ENCODE measurements at places on chromosomes 7 and 10. TPM values are rescaled to one million over a fixed set of nuclear protein-coding genes. Genes with fewer than 3 reads are reported as not detected.

Gene NEUROD6
- total RNA-seq: not detected

Gene SPOCK2
- 1.8 TPM for total RNA-seq

Gene SH2D4B
- not detected for total RNA-seq

Gene PON1
- total RNA-seq: not detected

Gene KAZALD1
- total RNA-seq: 1.5 TPM

Gene AS3MT
- 1.8 TPM for total RNA-seq

Gene NUTM2B
- 0.86 TPM for total RNA-seq

Gene PPP1R3A
- total RNA-seq: 124 TPM

Gene UNCX
- not detected for total RNA-seq

Gene CYP2C9
- total RNA-seq: not detected

Gene TDRD1
- total RNA-seq: 0.26 TPM

Gene NEBL
- 1.2 TPM for total RNA-seq

Gene INA
- total RNA-seq: not detected

Gene NUDT13
- 1.7 TPM for total RNA-seq

Gene PRXL2A
- total RNA-seq: 47.0 TPM

Gene CRHR2
- 0.34 TPM for total RNA-seq

Gene PDE6C
- not detected for total RNA-seq

Gene PWWP2B
- total RNA-seq: 21.6 TPM

Gene HBP1
- 69.5 TPM for total RNA-seq

Gene NXPH1
- total RNA-seq: not detected

Gene SPAG6
- total RNA-seq: not detected

Gene MKX
- total RNA-seq: 0.06 TPM

Gene BMPER
- total RNA-seq: 7.6 TPM

Gene PPP1R17
- total RNA-seq: not detected

Gene PLEKHS1
- total RNA-seq: not detected

Gene NHLRC2
- 30.0 TPM for total RNA-seq

Gene LRRC61
- 0.88 TPM for total RNA-seq

Gene GJC3
- not detected for total RNA-seq

Gene ZCWPW1
- total RNA-seq: 3.5 TPM

Gene NPSR1
- total RNA-seq: not detected

Gene ZNF365
- not detected for total RNA-seq

Gene CDNF
- 15.4 TPM for total RNA-seq

Gene MIOS
- 136 TPM for total RNA-seq

Gene LOXL4
- 14.7 TPM for total RNA-seq

Gene CPEB3
- 16.4 TPM for total RNA-seq

Gene CHN2
- 4.2 TPM for total RNA-seq

Gene LRMDA
- total RNA-seq: 2.5 TPM

Gene LRRC4
- 3.2 TPM for total RNA-seq

Gene AKR1D1
- not detected for total RNA-seq

Gene OR2A42
- not detected for total RNA-seq

Gene TRIM73
- total RNA-seq: not detected

Gene NPC1L1
- not detected for total RNA-seq

Gene LIPK
- total RNA-seq: not detected

Gene SLC16A12
- 1.9 TPM for total RNA-seq

Gene EPHA1
- 0.28 TPM for total RNA-seq

All from psoas muscle (tissue), 8 donors.